Fibroblast of villous mesenchyme (primary cell): ENCODE measurements at places on chromosomes 1 and 21. TPM values are rescaled to one million over a fixed set of nuclear protein-coding genes. Genes with fewer than 3 reads are reported as not detected.

CD1D gene
- total RNA-seq, result under 0.01 TPM in 2 replicates

TIE1 gene
- total RNA-seq, result under 0.01 TPM in 2 replicates

GJC2 gene
- total RNA-seq, result 2.6 and 3.9 TPM in 2 replicates

LHX4 gene
- 0.32 and 0.86 TPM in 2 replicates for total RNA-seq

PRAMEF6 gene
- not detected in 2 replicates for total RNA-seq

FCGR1A gene
- total RNA-seq, result not detected in 2 replicates

ODR4 gene
- total RNA-seq, result 19.6 and 25.9 TPM in 2 replicates

KDF1 gene
- not detected in 2 replicates for total RNA-seq
